Right renal pelvis (tissue), 4 donors: ENCODE measurements at places on chromosomes 7 and 10.

GRCh38 chr10:27611744-27612550, 107.8 kb downstream of the RAB18 start:
- DNase-seq, result no peak

DNA sequence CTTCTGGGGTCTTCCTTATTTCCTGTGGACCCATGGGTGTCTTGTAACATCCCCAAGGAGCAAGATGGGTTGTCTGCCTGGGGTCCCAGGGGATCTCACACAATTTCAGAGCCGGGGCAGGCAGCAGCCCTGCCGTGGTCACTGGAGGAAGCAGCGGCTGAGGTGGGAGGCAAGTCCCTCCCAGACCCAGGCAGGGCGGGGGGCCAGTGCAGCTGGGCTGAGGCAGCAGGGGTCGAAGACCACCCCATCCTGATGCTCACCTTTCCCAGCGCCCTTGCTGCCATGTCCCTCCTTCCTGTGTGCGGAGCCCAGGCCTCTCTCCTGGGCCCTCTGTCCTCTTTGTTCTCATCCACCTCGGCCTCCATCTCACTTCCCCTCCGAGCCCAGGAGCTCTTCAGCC, 583.0 kb upstream of the COBL start:
- no peak for DNase-seq

GRCh38 chr7:744854-745430, 17.9 kb upstream of the PRKAR1B start:
- no peak for DNase-seq

DNA sequence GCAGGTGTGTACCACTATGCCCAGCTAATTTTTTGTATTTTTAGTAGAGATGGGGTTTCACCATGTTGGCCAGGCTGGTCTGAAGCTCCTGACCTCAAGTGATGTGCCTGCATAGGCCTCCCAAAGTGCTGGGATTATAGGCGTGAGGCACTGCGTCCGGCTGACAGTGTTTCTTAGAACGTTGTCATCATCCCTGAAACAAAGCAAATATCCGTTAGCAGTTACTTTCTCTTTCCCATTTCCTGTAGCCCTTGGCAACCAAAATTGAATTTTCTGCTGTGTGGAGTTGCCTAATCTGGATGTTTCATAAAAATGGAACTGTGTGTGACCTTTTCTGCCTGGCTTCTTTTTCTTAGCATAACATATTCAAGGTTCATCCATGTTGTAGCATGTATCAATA, 22.4 kb downstream of the ZNF33A start:
- no peak for DNase-seq
